ENCODE measurements at places on chromosomes 7 and 10. TPM values are rescaled to one million over a fixed set of nuclear protein-coding genes. Genes with fewer than 3 reads are reported as not detected.

GRCh38 chr7:36159618-36160017 lies 6.6 kb downstream of the EEPD1 start:
- H3K4me1 ChIP-seq = peaks cover 80% of the 10 kb centered on the region
- no peak for DNase-seq
- no peaks in the 10 kb centered on the region for H3K27me3 ChIP-seq
- H3K4me3 ChIP-seq = no peak overlapping the region

SLC16A9 gene
- not detected for total RNA-seq

GRCh38 chr10:130509881-130510689 lies 373.9 kb downstream of the GLRX3 start:
- H3K27me3 ChIP-seq = no peaks in the 10 kb centered on the region
- H3K4me1 ChIP-seq = no peaks in the 10 kb centered on the region
- H3K4me3 ChIP-seq = no peak overlapping the region
- H3K36me3 ChIP-seq = no peaks in the 10 kb centered on the region

DNA sequence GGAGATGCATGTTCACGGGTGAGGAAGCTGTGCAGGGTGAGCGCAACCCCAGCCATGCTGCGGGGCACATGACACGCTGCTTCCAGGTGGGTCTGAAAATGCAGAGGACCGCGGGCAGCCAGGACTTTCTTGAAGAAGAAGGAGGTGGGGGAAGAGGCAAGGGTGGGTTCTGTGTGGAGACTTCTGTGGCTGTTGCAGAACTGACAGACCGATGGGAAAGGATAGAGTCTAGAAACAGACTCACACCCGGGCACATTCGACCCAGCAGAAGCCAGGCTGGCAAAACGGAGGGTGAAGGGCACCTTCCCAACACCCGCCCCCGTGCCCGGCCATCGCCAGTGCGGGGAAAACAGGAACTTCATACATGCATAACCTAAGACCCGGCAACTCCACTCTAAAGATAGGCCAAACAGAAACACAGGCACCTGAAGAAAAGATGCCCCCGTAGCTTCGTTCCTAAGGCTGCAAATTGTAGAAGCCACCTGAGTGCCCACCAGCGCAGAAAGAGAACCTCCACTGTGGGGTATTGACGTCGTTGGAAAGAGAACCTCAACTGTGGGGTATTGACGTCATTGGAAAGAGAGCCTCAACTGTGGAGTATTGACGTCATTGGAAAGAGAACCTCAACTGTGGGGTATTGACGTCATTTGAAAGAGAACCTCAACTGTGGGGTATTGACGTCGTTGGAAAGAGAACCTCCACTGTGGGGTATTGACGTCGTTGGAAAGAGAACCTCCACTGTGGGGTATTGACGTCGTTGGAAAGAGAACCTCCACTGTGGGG lies 4.8 kb upstream of the KNDC1 start:
- peaks cover 40% of the 10 kb centered on the region for H3K27me3 ChIP-seq
- H3K4me3 ChIP-seq = no peak overlapping the region
- no peaks in the 10 kb centered on the region for H3K36me3 ChIP-seq
- no peak for DNase-seq

DNA sequence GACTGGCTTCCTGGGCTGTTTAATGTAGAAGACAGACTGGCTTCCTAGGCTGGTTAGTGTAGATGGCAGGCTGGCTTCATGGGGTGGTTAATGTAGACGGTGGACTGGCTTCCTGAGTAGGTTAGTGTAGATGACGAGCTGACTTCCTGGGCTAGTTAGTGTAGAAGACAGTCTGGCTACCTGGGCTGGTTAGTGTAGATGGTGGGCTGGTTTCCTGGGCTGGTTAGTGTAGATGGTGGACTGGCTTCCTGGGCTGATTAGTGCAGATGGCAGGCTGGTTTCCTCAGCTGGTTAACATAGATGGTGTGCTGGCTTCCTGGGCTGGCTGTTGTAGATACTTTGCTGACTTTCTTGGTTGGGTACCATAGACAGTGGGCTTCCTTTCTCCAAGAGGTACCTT lies 122.9 kb upstream of the PPP2R2D start:
- no peak for DNase-seq
- no peak overlapping the region for H3K27ac ChIP-seq
- peaks cover 46% of the 10 kb centered on the region for H3K27me3 ChIP-seq
- no peaks in the 10 kb centered on the region for H3K4me1 ChIP-seq

DNA sequence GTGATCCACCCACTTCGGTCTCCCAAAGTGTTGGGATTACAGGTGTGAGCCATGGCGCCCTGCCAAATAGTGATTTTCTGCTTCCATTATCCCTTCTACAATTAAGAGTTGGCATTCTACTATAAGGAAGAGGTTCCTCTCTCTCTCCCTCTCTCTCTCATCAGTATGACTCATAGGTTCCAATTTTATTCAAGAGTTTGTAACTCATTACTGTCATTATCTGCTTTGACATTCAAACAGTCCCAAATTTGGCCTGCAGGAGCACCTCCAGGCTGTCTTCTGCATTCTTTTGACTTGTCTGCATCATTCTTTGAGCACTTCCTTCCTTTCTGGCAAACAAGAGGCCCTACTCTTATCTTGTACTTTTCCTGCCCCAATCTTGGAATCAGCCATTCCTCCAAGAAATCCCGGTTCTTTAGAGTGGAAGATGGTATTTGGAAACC lies 33.2 kb upstream of the CALU start:
- no peak overlapping the region for H3K4me3 ChIP-seq
- no peaks in the 10 kb centered on the region for H3K27me3 ChIP-seq
- DNase-seq = no peak
- H3K4me1 ChIP-seq = peaks cover 10% of the 10 kb centered on the region
- H3K27ac ChIP-seq = no peak overlapping the region

- no peak overlapping the region for H3K27ac ChIP-seq
- no peaks in the 10 kb centered on the region for H3K36me3 ChIP-seq
- no peak for DNase-seq
- H3K4me3 ChIP-seq = peak overlapping the region; percentile 65
These were observed 182 bp downstream of the CCDC136 start for GRCh38 chr7:128791972-128792327.

HOXA7 gene
- not detected for total RNA-seq

DNA sequence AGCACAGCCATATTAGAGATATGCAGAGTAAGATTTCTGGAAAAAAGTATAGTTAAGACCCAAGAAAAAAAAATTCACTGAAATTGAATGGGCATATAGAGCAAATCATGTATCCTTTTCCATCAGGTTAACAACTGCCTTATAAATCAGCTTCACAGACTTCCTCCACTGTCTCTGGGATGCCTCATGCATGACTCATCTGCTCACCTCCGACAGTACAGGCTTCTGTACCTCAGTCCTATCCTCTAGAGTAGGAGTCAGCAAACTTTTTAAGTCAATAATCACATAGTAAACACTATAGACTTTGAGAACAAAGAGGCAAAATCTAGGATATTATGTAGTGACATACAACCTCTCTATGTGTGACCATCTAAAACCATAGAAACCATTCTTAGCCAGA lies 211.6 kb upstream of the SP8 start:
- peaks cover 14% of the 10 kb centered on the region for H3K4me1 ChIP-seq
- no peak for DNase-seq
- peak overlapping the region; percentile 28 for H3K27ac ChIP-seq
- no peaks in the 10 kb centered on the region for H3K36me3 ChIP-seq

DNA sequence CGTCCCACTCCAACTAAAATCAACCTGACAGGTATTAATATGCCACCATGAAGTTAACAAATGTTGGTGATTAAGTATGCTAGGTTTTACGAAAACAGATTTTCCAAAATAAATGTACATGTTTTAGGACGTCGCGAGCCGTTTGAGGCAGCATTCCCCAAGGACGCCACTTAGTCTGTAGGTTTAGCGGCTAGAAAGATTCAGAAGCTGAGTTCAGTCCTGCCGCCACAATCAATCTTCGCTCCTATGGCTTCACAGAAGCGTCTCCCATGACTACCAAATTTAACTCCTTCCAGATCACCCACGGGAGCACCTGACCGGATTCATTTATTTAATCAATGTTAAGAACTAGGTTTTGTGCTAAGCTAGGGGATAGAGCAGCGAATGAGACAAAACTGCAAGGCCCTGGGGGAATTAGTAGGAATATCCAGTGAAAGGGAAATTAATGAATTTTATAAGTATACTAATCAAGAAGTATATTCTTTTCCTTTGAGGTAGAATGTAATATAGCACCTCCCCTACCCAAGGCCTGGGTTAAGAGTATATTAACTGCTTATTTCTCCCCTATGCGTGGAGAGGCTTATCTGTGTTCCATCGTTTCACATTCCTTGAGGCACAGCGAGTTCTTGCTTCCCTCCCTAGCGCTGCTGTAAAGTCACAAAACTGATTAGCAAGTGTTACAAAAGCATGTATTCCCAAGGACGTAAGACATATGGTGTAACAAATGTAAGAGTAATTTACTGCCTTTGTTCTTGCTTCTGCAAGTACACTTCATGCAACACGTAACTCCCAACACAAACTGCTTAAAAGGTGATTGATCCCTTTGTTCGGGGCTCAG lies 994 bp upstream of the CYP51A1 start:
- peak overlapping the region; percentile 65 for H3K4me3 ChIP-seq
- DNase-seq = no peak

DNA sequence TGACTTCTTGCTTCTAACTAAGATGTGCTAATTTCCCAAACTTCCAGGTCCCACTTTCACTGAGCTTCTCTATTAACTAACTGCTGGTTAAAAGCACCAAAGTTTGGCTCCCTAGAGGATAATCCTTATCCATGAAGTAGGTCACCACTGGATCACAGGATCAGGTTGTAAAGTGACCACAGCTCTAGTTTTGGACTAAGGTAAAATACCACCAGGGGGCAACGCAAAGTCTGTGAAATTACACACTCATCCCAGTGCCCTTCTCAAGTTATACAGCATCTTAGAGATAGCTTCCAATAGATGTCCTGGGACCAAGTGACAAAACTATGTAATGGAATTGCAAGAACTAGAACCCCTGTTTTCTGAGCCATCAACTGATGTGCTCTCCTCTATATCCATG lies 116.4 kb upstream of the ASAH2 start:
- peak; percentile 24 for DNase-seq
- H3K27ac ChIP-seq = no peak overlapping the region
- H3K4me1 ChIP-seq = peaks cover 17% of the 10 kb centered on the region
- no peaks in the 10 kb centered on the region for H3K27me3 ChIP-seq

ADCY1 gene
- total RNA-seq = not detected

GRCh38 chr10:6738112-6738768 lies 158.2 kb upstream of the PRKCQ start:
- peaks cover 37% of the 10 kb centered on the region for H3K4me1 ChIP-seq
- H3K4me3 ChIP-seq = peak overlapping the region; percentile 65

HOXA1 gene
- 2.0 TPM for total RNA-seq

PNLIP gene
- not detected for total RNA-seq

DNA sequence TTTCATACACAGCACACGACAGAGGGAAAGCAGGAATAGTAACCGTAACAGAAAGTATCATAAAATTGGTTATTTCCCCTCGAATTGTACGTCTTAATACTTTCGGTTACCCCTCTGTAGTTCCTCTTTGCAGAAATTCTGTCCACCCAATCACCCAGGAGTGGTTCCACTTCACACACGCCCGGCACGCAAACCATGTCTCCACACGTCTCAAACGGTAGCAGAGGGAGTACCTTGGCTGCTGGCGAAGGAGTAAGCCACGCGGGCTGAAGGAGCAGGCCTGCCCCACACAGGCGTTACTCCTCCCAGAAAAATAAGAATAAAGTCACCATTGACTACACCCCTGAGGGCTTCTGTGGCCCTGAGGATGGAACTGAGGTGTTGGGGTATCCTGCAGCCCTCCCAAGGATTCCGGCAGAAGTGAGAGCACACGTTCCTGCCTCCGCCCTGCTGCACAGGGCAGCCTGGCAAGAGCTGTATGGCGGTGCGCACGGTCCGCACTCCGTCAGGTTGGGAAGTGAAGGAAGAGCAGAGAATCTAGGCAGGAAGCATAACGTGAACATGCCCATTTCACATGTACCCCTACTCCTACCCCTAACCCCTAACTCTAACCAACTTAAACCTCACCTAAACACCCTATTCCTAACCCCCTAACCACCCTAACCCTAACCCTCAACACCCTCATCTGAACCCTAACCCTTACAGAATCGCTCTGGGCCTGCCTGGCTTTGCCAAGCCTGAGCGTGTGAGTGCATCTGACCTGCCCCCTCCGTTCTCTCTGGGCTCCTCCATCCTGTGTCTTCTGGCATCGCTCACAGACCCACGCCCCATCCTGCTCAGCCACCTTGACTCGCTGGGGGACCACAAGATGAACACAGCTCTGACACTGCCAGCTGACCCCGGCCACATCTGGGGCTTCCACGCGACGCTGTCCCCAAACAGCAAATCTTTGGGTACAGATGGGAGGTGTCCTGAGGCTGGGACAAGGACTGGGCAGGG lies 18.2 kb downstream of the GPR146 start:
- no peaks in the 10 kb centered on the region for H3K4me1 ChIP-seq
- H3K27me3 ChIP-seq = no peaks in the 10 kb centered on the region
- H3K4me3 ChIP-seq = no peak overlapping the region
- no peak for DNase-seq
- H3K36me3 ChIP-seq = no peaks in the 10 kb centered on the region

DNA sequence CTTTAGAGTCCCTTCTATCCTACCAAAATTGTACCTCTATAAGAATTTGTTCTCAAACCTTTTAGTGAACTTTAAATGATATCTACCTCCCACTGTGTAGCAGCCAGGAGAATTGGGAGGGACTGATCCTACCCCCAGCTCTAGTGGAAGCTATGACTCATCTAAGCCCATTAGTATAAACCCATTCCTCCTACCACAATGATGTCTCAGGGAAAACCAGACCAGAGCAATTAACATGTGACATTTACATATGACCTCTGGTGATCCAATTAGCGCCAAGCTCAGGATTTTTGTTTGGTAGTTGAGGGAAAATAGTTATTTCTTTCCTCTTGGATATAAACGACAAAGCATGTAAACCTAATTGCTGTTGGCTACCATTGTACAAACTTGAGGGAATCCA lies 33.1 kb upstream of the R3HCC1L start:
- H3K4me1 ChIP-seq = no peaks in the 10 kb centered on the region
- H3K27me3 ChIP-seq = peaks cover 77% of the 10 kb centered on the region
- no peak overlapping the region for H3K4me3 ChIP-seq
- no peak overlapping the region for H3K27ac ChIP-seq
- H3K36me3 ChIP-seq = no peaks in the 10 kb centered on the region
- DNase-seq = no peak

GRCh38 chr7:26900251-26900650 lies 35.9 kb upstream of the SKAP2 start:
- no peak overlapping the region for H3K4me3 ChIP-seq
- H3K27me3 ChIP-seq = no peaks in the 10 kb centered on the region
- no peaks in the 10 kb centered on the region for H3K36me3 ChIP-seq
- no peak for DNase-seq
- H3K4me1 ChIP-seq = no peaks in the 10 kb centered on the region

DNA sequence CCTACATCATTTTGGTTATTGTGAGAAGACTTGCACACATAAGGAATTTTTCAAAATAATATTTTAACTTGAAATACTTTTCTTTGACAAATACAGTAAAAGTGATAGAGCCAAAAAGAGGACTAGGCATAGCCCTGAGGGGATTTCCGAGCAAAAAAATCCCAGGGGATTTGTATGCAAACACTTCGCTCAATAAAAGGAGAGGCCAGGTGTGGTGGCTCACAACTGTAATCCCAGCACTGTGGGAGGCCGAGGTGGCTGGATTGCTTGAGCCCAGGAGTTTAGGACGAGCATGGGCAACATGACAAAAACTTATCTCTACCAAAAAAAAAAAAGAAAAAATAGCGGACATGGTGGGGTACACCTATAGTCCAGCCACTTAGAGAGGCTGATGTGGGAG lies 193.0 kb downstream of the PCDH15 start:
- no peak overlapping the region for H3K4me3 ChIP-seq
- H3K27ac ChIP-seq = no peak overlapping the region
- no peaks in the 10 kb centered on the region for H3K36me3 ChIP-seq
- DNase-seq = no peak
- H3K4me1 ChIP-seq = peaks cover 2% of the 10 kb centered on the region
- no peaks in the 10 kb centered on the region for H3K27me3 ChIP-seq

GRCh38 chr10:132798876-132799275 lies 12.9 kb upstream of the NKX6-2 start:
- no peaks in the 10 kb centered on the region for H3K36me3 ChIP-seq
- H3K27me3 ChIP-seq = no peaks in the 10 kb centered on the region
- H3K4me3 ChIP-seq = no peak overlapping the region
- no peaks in the 10 kb centered on the region for H3K4me1 ChIP-seq
- H3K27ac ChIP-seq = no peak overlapping the region

All from PC-9 (cell line).